ENCODE measurements at places on chromosomes 4 and X.

DNA sequence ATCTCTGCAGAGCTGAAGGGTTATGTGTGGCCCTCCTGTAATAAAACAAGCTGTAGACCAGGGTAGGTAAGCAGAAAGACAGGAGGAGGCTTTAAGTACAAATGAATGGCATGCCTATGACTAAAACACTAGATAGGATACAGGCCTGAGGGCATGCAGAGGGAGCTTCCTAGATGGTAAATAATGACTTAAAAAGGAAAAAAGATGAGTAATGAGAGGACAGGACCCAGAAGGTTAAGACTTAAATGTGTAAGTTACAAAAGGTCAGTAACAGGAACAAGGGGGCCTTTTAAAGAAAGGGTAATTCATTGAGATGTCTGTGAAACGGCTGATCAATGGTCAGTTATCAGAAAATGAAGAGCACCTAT is 194.8 kb downstream of the SOWAHB start:
- DNase-seq = no peak

- DNase-seq = peak; percentile 10
Measured at GRCh38 chr4:100095729-100096595, 94.3 kb downstream of the DDIT4L start.

- DNase-seq = no peak
Measured at GRCh38 chr4:110135523-110135922, 62.9 kb downstream of the ELOVL6 start.

DNA sequence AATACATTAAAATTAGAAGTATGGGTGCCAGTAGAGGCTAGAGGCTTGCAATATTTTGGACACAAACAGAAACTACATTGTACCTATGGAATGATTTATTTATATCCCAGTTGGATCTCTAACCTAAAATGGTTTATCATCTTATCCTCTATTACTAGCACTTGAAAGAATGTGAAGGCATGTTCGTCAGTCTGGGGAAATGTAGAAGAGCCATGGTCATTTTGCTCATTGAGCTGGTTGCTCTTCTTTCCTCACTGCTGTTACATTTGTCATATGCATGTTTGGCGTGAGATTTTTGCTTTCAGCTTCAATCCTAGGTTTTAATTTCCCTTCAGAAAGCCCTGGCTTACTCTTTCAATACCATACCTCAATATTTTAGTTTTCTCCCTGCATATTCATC is 82.4 kb upstream of the MYOZ2 start:
- DNase-seq = no peak

DNA sequence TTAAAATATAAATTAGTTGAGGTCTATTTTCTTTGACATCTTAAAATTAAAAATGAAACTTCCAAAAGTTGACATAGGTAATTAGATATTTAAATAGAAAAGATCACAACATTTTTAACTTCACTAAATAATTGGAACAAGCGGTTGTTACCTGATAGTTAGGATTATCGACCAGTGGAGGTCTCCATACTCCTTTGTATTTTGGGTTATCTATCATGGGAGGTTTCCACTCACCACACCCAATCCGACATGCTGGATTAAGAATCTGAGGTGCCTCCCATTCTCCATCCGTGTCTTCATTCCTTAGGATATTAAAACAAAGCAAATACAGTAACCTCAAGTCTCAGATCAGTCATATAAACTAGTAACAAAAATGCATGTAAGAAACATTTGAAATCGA is 22.2 kb downstream of the SCOC start:
- DNase-seq = no peak

- no peak for DNase-seq
Measured at GRCh38 chr4:182809417-182810102, 107.6 kb downstream of the DCTD start.

GRCh38 chr4:43282534-43282933 is 390.0 kb downstream of the GRXCR1 start:
- no peak for DNase-seq
